ENCODE measurements at places on chromosomes 11 and 22.

- no peak for DNase-seq
These were observed 368.7 kb downstream of the METTL15 start for GRCh38 chr11:28476864-28477263.

DNA sequence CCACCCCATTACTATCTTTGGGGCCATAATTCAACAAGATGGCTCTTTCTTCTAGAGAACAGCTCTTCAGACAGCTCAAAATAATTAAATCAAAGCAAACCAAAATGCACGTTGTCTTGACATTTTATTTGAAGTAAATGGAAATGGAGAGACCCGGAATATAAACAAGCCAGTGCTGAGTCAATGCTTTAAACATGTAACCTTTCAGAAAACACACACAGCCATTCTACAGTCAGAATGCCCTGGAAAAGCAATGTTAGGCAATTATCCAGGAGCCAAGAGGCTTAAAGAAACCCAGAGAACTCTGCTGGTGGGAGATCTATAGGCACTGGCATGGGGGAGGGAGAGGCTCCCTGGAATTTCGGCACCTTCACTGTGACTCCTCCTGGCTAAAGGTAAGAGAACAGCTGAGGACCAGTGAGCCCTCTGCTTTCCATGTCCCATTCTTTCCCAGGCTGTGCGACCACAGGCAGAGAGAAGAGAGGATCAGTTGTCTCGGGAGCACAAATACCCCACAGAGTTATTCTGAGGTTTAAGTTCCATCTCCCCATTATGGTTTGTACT is 254.0 kb upstream of the CCDC90B start:
- no peak for DNase-seq

- DNase-seq = no peak
These were observed 64.6 kb downstream of the CTTN start for GRCh38 chr11:70462818-70463477.

- no peak for DNase-seq
These were observed 21.4 kb upstream of the DKK3 start for GRCh38 chr11:12029738-12030363.

GRCh38 chr11:118222437-118222836 is 2.4 kb downstream of the JAML start:
- DNase-seq = no peak

- no peak for DNase-seq
These were observed 17.3 kb upstream of the OOSP4B start for GRCh38 chr11:59999691-60000090.

- DNase-seq = no peak
These were observed 7.7 kb upstream of the NPAS4 start for GRCh38 chr11:66413167-66413566.

Measured in fibroblast of skin of left quadriceps (primary cell).